ENCODE measurements at places on chromosomes 7 and 10.

GRCh38 chr7:66505531-66506451 is 122.9 kb upstream of the KCTD7 start:
- no peak for DNase-seq

DNA sequence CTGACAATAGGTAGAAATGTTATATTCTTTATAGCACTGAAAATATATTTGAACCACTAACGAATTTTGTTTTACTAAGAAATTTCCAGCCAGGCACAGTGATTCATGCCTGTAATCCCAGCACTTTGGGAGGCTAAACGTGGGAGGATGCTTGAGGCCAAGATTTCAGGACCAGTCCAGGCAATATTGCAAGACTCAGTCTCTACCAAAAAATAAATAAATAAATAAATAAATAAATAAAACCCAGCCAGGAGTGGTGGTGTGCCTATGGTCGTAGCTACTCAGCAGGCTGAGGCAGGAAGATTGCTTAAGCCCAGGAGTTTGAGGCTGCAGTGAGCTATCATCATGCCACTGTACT is 39.8 kb downstream of the PIP4K2A start:
- no peak for DNase-seq

- no peak for DNase-seq
These were observed 37.1 kb upstream of the NXPH1 start for GRCh38 chr7:8396294-8396693.

- no peak for DNase-seq
These were observed 3.1 kb downstream of the RASGEF1A start for GRCh38 chr10:43263551-43264343.

DNA sequence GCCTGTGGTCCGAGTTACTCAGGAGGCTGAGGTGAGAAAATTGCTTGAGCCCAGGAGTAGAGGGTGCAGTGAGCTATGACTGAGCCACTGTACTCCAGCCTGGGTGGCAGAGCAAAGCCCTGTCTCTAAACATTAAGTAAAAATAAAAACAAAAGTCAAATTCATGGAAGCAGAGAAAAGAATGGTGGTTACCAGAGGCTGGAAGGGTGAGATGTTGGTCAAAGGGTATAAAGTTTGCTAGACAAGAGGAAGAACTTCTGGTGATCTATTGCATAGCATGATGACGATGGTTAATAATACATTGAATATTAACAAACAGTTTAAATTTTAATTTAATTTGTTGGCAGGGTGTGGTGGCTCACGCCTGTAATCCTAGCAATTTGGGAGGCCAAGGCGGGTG is 68.1 kb downstream of the CRPPA start:
- DNase-seq: no peak

DNA sequence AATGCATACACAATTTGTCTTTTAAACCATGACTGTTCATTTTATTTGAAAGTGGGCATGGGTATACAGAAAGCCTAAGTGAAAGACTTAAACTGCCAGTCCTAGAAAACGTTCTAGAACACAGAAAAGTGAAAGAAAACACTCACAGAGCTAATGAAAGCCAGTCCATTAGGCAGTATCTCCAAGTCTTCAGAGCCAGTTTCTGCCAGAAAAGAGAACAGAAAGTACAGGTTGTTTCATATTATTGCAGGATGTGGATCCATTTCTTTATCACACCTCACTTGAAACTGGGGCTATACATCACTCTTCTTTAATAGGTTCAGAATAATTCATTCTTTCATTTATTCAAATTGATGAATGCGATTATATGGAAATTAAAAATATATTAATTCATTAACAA is 7.7 kb downstream of the PON1 start:
- DNase-seq: no peak

- no peak for DNase-seq
These were observed 444 bp downstream of the NKX1-2 start for GRCh38 chr10:124449170-124450011.

GRCh38 chr10:45044290-45044689 is 43.6 kb downstream of the ZNF22 start:
- DNase-seq: no peak

DNA sequence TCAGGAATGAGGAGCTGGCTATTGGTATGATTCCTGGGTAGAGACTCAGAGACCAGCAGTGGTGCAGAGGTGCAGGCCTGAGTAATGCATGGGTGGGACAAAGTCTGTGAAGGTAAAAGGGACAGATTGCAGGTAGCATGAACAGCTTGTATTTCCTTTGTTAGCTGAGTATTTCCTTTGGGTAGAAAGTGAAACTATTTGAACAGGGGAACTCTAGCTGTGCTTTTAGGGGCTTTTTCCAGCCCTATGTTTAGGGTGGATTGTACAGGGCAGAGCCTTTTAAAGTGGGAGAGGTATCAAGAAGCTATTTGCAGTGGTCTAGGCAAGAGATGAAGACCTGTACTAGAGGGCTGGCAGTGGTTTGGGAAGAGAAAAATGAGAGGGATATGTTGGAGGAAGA is 739.9 kb downstream of the REEP3 start:
- no peak for DNase-seq

GRCh38 chr10:113447278-113447677 is 105.6 kb upstream of the HABP2 start:
- no peak for DNase-seq

- no peak for DNase-seq
These were observed 72.8 kb upstream of the GLCCI1 start for GRCh38 chr7:7895754-7896153.

GRCh38 chr7:93758631-93759030 is 131.9 kb downstream of the TFPI2 start:
- no peak for DNase-seq

DNA sequence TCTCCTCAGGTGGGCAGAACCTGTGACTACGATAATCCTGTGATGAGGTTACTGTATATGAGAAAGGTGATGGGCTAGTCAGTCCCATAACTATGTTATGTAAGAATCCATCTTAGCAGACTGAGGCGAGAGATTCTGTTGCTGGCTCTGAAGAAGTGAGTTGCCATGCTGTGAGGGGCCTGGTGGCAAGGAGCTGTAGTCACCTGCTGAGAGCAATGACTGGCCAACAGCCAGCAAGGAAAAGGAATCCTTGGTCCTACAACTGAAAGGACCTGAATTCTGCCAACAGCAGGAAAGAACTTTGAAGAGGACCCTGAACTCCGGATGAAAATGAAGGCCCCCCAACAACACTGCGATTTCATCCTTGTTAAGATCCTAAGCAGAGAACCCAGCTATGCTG is 31.0 kb upstream of the DNAJB12 start:
- DNase-seq: no peak
